Suppressor macrophage treated with lipopolysaccharide for 4 hours (primary cell): ENCODE measurements at places on chromosomes 2 and 18.

DNA sequence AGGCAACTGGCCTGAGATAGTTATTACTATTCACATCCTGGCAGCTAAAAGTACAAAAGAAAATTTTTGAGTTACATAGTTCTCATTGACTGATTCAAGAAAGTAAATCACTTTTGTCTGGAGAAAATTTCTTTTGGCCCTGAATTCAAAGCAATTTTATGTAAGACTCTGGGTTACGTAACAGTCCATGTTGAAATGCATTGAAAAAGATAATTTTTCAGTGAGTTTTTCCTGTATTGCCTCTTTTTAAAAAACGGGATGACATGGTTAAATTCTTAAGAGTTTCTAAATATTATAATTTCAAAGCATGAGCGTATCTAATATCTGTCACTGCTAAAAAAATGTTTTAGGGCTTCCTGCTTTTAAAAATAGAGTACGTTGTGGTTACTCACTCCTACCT is 72.7 kb downstream of the ANKRD12 start:
- DNase-seq = peak; percentile 52

DNA sequence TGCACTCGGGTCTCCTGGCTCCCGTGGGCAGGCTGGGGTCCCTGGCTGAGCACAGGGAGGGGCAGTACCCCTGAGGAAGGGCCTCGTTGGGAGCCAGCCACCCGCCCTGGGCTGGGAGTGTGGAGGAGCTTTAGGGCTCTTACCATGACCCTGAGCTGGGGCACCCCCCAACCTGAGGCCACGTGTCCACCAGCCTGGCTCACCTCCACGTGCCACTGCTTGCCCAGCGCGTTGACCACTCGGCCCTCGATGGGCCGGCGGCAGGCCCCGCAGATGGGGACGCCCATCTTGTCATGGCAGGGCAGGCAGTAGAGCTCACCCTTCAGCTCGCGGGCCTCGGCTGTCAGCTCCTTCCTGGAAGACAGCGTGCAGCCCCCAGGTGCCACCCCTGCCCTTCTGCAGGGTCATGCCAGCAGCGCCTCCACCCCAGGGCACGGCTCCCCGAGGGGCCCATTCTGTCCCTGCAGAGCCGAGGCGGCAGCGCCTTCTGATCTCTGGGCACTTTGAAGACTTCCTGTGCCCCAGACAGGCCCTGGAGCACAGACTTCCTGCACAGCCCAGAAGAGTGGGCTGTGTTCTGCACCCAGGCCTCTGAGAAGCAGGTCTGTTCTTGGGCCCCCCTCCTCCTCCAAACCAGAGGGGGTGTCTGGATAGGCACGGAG is 4.0 kb upstream of the GPR17 start:
- DNase-seq = no peak

GRCh38 chr2:219957820-219958219 is 330.4 kb downstream of the SLC4A3 start:
- no peak for DNase-seq

DNA sequence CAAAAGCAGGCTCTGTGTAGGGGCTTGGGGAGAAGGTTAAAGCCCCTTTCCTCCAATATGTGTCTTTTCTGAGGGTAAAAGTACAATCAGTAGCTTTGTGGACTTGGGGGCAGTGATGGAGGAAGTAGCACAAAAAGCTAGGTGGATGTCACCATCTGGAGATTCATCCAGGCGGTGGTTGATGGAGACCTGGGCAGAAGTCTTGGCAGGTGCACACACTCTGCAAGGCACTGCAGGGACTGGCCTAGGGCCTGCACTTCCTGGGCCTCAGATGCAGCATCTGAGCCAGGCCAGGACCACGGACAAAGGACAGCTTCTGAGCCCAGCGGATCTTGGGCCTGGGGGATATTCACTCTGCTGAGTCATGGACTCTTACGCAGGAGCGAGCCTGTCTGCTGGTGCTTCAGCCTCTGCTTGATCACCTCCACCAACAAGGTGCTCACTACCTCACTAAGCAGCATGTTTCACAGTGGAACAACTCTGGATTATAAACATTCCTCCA is 391.1 kb downstream of the TNS1 start:
- DNase-seq = no peak

GRCh38 chr2:43139996-43140621 is 86.3 kb downstream of the ZFP36L2 start:
- DNase-seq = no peak

GRCh38 chr18:3088449-3088848 is 75.5 kb upstream of the LPIN2 start:
- DNase-seq = no peak

- no peak for DNase-seq
Observed at GRCh38 chr2:120510751-120511395, 164.9 kb downstream of the INHBB start.

GRCh38 chr2:133477616-133477990 is 90.7 kb downstream of the NCKAP5 start:
- no peak for DNase-seq

- no peak for DNase-seq
Observed at GRCh38 chr2:73386342-73386868, 769 bp downstream of the ALMS1 start.

DNA sequence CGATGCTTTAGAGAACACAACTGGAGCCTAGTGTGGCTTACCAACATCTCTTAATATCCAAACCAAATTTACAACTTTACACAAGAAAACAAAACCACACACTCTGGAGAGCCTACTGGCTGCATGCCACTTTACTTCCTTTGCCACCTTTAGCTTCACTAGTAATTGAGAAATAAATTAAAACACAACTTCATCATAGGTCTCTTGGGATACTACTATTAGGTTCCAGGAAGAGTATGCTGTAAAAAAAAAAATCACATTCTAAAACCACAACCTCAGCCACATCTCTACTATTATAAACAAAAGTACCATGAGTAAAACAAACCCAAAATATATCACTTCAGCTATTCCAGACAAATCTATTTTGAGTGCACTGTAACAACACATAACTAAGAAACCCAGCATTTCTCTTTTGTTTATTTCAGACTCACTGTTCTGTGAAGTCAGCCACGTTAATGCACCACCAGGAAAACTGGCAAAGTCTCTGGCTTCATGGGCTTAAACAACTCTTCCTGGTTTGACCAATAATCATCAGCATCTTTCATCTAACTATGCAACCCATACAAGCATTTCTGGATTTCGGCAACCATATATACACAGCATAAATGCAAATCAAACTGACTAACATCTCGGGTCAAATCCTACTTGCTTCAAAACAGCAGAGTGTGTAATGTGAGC is 59.1 kb downstream of the REV1 start:
- DNase-seq = no peak

GRCh38 chr2:190533175-190533967 is 1.2 kb downstream of the NEMP2 start:
- no peak for DNase-seq

- DNase-seq = no peak
Observed at GRCh38 chr2:184067502-184067901, 530.8 kb upstream of the ZNF804A start.

GRCh38 chr18:43662657-43663056 is 385.4 kb upstream of the SYT4 start:
- DNase-seq = no peak

DNA sequence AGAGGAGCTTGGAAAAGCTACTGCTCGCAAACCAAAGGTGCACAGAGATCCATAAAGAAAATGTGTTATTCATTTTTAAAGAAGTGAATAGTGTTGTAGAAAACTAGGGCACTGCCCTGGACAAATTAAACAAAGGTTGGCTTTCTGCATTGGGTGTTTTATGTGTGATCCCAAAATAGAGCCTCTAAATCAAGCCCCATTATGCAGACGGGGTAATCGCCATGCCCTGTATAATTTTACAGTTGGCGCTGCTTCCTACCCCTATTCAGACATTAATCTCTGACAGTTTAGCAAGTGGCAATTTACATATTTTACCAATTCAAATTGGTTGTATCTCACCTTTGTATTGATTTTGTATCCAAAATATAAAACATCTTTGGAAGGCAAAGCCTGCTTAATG is 109.1 kb downstream of the PID1 start:
- no peak for DNase-seq

GRCh38 chr2:8612734-8613179 is 69.1 kb upstream of the ID2 start:
- DNase-seq = no peak
